ENCODE measurements at places on chromosomes 12 and 14. TPM values are rescaled to one million over a fixed set of nuclear protein-coding genes. Genes with fewer than 3 reads are reported as not detected.

Gene FLVCR2
- polyA plus RNA-seq: 11.2 TPM

Gene YAF2
- polyA plus RNA-seq: 29.6 TPM

Gene GLS2
- polyA plus RNA-seq: 0.85 TPM

Gene PLEKHG3
- polyA plus RNA-seq: 19.7 TPM

Gene KRT72
- 0.08 TPM for polyA plus RNA-seq

Gene PFDN5
- 497 TPM for polyA plus RNA-seq

Gene GUCY2C
- polyA plus RNA-seq: 0.16 TPM

Gene SLC10A1
- polyA plus RNA-seq: not detected

Gene RNF34
- 30.1 TPM for polyA plus RNA-seq

Gene CMA1
- polyA plus RNA-seq: not detected

Gene POTEM
- polyA plus RNA-seq: not detected

Gene GALNT16
- 24.1 TPM for polyA plus RNA-seq

Gene FITM1
- 164 TPM for polyA plus RNA-seq

Gene FOXN4
- polyA plus RNA-seq: 0.15 TPM

Measured in forelimb muscle (tissue), 1 donor.